Urinary bladder (tissue), 4 donors: ENCODE measurements at places on chromosomes 6 and 20. TPM values are rescaled to one million over a fixed set of nuclear protein-coding genes. Genes with fewer than 3 reads are reported as not detected.

DNA sequence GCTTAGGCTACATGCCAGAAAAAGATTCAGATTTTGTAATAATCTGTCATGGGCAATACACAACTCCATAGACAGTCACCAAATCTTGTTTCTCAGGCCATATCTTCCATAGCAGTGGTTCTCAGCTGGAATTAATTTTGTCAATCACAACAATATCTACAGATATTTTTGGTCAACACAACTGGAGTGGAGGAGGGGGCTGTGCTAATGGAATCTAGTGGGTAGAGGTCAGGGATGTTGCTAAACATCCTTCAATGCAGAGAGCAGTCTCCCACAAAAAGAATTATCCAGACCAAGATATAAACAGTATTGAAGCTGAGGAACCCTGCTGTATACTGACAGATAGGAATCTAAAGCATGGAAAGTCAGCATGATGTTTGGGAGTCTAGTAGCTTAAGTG is 174.6 kb downstream of the UBE3D start:
- DNase-seq = no peak

OTOR gene
- not detected for polyA plus RNA-seq

THEMIS gene
- 0.15 TPM for polyA plus RNA-seq

NR2E1 gene
- not detected for polyA plus RNA-seq

XPO5 gene
- 12.6 TPM for polyA plus RNA-seq

DNA sequence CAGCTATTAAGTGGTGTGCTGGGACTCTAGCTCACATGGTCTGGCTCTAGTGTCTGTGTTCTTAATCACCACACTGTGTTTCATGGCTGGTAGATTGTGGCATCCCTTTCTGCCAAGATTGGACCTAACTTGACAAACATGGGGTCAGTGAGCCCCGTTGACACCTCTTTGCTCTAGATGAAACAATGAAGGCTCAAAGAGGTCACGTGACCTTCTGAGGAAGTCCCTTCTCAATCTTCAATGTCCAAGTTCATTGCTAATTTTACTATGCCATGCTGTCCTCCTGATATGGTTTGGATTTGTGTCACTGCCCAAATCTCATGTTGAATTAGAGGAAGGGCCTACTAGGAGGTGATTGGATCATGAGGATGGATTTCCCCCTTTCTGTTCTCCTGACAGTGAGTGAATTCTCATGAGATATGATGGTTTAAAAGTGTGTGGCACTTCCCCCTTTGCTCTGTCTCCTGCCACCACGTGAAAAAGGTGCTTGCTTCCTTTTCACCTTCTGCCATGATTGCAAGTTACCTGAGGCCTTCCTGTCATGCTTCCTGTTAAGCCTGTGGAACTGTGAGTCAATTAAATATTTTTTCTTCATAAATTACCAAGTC is 177.8 kb upstream of the MYLIP start:
- no peak for DNase-seq

GRCh38 chr6:16471910-16472297 is 233.5 kb downstream of the GMPR start:
- DNase-seq = no peak
